Stimulated activated CD4-positive, alpha-beta T cell treated with anti-CD3 and anti-CD28 coated beads, TNF-alpha, amount 100 ng/mL, for 4 hours (primary cell): ENCODE measurements at places on chromosomes 2 and 18.

DNA sequence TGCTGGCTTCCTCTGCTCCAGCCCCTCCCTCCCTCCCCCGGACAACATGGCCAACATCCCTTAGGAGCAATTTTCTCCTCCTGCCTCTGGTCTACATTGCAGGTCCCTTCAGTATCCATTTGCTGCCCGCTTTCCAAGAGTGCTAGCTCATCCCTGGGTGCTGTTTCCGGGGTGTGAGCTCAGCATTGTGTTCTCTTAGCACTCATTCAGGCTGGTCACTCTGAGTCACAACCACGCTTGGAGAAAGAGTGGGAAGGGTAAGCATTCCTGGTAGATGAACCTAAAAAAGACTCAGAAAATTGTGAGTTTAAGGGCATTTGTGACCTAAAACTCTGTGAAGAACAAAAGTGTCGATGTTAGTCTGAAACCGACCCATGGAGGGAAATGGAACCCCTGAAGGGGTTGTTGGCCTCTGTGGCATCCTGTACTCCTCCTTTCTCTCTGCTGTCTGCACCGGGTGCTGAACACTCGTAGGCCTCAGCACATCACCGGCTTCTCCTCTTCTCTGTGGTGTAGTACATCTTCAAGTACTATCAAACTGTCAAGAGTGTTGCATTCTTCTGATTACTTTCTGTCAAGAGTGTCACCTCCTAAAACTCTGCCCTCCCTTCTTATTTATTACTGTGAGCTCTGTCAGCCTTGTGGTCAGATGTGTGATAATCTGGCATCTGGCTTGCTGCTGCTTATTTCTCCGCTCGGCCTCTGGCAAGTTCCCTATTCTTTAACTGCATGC is 73.0 kb downstream of the CTNNA2 start:
- no peak for DNase-seq

DNA sequence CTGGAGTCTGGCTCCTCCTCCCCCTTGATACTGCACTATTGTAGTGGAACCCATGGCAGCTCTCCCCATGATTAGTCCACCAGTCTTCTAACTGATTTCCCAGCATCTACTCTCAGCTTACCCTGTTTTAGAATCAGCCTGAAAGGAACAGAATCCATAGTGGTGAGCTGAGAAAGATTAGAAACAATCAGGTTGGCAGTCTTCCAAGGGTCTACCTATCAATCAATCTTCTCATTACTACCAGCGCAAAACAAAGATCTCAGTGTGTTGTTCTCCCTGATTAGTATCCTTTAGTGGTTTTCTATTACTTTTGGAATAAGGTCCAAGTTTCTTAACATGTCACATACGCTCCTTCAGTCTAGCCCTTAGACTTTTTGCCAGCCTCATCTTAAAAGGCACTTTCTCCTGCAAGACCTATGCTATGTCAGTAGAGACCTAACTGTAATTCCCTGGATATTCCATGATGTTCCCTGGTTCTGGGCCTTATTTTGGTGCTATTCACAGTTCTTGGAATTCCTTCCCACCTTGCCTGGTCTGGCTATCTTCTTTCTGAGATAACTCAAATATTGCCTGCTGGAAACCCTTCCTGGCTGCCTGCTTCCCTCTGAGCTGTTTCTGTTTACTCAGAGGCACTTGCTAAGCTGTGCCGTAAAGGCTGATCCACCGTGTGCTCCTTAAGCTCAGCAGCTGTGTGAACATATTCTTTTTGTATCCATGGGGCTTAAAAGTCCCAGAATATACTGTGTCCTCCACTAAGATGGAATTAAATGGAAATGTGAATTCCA is 32.6 kb downstream of the LAMA3 start:
- no peak for DNase-seq

DNA sequence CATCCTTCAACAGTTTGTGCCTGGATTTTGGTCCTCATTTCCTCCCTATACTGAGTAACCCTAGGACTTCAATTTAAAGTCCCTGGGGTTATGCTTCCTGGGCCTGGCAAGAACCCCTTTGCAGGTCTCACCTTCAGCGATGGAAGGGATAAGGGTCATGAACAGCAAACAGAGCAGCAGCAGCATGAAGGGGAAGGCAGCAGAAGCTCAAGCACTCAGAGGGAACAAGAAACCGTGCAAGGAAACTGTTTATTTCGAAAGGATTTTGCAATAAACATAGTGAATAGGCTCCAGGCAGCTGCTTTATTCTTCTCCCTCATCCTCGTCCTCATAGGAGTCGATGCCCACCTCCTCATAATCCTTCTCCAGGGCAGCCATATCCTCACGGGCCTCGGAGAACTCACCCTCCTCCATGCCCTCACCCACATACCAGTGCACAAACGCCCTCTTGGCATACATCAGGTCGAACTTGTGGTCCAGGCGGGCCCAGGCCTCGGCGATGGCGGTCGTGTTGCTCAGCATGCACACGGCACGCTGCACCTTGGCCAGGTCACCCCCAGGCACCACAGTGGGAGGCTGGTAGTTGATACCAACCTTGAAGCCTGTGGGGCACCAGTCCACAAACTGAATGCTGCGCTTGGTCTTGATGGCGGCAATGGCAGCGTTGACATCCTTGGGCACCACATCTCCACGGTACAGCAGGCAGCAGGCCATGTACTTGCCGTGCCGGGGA is 2.8 kb upstream of the TUBA4B start:
- no peak for DNase-seq

DNA sequence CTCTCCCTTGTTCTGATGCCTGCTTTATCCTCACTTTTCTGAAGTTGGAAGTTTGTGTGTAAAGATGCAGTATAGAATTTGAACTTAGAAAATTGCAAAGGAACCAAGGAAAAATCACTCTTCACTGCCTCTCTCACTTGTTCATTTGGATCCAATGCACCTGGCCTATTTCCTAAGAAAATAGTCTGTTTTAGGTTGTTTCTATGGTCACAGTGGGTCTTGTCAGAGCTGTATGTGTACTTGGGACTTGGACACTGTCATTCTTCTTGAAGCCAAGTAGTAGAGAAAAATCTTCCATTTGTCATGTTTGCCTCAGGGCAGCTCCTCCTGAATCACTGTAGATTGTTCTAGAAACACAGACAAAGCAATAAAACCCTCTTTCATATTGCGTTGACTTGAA is 80.3 kb upstream of the SESTD1 start:
- no peak for DNase-seq

DNA sequence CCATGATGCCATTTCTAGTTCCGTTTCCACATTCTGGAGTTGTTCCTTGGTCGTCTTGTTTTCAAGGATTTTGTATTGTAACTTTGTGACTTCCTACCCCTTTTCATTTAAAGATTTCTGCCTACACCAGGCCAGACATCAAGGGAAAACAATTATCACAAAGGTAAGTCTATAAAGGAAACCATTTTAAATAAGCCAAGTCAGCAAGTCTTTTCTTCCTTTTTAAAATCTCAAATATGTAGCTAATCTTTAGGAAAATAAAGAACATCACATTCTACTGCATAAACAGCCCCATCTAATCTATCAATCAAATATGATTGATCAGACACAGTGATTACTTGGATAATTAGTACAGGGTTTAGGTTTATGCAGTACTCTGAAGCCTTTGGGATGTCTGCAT is 35.8 kb upstream of the INSIG2 start:
- DNase-seq = no peak

DNA sequence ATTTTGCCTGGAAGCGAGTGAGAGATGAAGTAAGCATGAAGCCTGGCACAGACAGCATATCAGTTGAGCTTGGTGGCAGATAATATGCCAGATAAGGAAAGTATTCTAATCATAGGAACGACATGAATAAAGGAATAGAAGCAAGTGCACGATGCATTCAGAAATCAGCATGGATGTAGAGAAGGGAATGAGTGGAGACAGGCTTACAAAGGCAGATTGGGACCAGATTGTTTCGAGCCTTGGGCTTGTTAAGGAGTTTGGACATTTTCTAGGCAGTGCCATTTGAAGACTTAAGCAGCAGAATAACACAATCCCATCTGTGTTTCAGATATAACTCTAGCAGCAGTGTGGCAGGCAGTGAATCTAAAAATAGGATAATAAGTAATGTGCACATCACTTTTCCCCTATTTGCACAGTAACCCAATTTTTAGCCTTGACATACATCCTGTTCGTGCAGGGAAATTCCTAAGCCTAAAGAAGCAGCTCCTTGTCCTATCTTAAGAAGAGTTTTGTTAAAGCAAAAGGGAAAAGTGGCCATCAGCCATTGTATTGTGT is 450.2 kb downstream of the PLCL1 start:
- DNase-seq = no peak

DNA sequence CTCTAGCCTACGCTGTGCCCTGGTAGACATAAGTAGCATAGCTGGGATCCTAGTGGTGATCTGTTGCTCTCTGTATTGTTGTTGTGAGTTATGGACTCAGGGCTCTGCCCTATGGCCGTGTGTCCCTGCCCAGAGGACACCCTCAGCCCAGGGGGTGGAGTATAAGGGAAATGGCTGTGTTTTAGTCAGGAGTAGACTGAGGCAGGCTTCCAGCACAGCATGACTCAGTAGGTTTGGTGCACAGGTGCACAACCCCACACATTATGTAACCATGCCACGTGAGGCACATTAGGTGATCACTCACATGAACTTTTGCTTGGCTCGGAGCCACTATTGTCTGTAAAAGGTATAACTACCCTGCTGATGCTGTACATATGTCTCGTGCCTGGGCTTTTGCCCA is 59.9 kb upstream of the PEX13 start:
- no peak for DNase-seq

- DNase-seq = no peak
Measured at GRCh38 chr2:205698286-205699268, 16.3 kb downstream of the NRP2 start.

GRCh38 chr2:123717636-123718334 is 307.3 kb upstream of the CNTNAP5 start:
- no peak for DNase-seq

DNA sequence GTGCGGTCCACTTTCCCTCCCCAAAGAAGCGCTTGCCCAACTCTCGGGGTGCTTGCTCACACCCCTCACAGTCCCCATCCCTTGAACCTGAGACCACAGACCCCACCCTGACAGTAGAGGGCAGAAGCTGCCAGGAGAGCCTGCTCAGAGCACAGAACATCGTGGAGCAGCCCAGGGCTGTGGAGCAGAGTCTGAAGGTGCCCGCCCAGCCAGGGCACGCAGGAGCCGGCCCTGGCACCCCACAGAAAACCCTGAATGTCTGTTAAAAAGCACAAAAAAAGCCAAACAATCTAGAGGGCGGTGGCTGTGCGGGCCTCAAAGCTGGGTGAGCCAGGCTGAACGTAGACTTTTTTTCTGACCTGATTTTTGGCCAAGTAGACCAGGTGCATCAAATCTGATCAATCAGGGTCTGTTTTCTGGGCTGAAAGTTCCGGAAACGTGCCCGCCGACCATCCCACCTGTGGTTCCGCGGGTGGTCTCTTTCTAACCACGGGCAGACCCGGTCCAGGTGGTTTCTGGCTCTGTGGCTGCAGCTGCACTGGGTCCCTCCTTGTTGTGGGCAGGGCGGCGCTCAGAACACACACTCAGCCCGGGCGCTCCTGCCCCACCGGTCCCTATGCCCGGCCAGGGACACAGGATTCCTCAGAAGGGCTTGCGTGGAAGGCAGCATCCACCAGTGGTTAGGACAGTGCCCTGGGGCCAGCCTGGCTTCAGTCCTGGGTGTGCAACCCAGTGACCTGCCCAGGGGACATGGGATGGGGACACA is 66.3 kb downstream of the SLC66A2 start:
- no peak for DNase-seq

DNA sequence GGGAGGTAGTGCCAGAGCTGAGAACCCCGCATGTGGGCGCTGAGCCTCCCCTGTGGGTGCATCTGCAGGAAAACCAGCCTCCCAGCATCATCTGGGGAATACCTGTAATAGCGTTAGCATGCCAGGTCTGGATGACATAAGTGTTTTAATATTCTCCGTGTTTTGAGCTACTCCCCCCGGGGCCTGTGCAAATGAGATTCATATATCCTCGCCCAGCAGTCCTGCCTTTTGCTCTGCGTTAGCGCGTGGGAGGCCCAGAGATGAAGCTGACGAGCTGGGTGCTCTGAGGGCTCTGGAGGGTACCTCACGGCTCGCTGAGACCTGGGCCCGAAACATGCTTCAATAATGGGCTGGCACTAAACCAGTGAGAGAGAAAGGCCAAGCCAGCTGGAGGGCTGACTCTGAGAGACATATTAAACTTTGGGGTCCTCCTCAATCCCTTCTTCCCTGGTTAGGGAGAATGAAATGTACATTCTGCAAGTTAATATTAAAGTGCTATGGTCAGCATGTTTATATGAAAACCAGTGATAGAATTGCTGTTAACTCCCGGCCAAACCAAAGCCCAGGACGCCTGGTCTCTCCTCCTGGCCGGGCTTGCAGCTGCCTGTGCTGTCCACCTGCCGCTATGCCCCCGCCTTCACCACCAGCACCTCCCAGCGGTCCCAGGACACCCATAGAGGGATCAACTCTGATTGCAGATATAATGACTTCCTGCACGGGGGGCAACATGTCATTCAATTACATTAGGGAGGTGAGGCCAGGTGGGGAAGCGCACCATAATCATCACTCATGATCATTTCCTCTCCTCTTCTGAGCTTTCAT is 77.0 kb downstream of the EDAR start:
- DNase-seq = no peak

DNA sequence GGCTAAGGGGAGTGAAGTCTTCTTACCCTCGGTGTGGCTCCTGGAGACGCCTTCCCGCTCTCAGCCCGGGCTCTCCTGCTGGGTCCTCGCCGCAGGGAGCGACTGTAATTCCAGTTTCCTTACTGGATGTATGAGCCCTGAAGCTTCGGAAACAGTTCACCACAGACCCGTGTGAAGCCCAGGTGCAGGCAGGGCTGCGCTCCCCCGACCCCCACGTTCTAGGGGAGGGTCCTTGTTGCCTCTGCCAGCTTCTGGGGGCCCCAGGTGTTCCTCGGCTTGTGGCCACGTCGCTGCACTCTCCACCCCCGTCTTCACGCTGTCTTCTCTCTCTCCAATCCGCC is 5.1 kb upstream of the ASB1 start:
- no peak for DNase-seq

- DNase-seq = peak; percentile 60
Measured at GRCh38 chr2:218257390-218257981, 3.3 kb upstream of the GPBAR1 start.

DNA sequence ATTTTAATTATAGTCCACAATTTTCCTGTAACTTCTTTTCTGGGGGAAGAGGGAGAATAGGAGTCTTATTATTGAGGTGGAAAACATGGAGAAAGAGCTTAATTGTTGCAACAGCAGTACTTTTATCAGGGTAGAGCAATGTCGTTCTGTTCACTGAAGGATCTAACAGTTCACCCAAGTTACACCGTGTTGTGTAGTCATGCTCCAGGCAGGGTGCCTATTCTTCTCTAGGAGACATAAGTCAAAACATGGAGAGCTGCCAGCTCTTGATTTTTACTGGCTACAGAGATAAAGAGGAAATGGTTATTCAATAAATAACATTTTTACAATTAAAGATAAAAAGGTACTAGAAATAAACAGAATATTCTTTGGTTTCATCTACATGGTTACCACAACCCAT is 594.3 kb upstream of the NETO1 start:
- no peak for DNase-seq

- no peak for DNase-seq
Measured at GRCh38 chr2:107182981-107183380, 297.0 kb upstream of the ST6GAL2 start.
